ENCODE measurements at places on chromosomes 1 and 21.
A peak's percentile ranks its signal among the peaks of the same experiment; 100 is the strongest.

- no peak for DNase-seq
Observed at GRCh38 chr1:162548170-162548569, 13.4 kb upstream of the UAP1 start.

- peak; percentile 94 for DNase-seq
Observed at GRCh38 chr1:12173631-12174121, 6.9 kb downstream of the TNFRSF1B start.

DNA sequence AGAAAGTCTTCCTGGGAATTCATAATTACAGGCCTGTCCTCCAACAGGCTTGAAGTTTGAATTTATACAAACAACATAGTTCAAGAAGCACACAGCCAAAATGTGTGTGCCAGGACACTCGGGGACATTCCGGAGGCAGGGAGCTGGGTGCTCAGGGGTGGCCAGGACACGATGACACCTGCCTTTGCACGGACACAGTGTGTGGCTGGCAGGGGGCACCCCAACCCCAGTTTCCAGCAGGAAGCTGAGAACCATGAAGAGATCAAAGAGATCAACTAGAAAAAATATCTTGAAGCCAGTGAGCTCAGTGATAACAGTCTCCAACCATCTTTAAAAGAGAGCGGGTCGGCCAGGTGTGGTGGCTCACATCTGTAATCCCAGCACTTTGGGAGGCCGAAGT, 32.5 kb upstream of the TRAPPC10 start:
- DNase-seq: no peak

GRCh38 chr1:109790735-109791494, 27.2 kb upstream of the EPS8L3 start:
- DNase-seq: peak; percentile 88

GRCh38 chr1:61227857-61228550, 145.6 kb downstream of the NFIA start:
- DNase-seq: no peak

DNA sequence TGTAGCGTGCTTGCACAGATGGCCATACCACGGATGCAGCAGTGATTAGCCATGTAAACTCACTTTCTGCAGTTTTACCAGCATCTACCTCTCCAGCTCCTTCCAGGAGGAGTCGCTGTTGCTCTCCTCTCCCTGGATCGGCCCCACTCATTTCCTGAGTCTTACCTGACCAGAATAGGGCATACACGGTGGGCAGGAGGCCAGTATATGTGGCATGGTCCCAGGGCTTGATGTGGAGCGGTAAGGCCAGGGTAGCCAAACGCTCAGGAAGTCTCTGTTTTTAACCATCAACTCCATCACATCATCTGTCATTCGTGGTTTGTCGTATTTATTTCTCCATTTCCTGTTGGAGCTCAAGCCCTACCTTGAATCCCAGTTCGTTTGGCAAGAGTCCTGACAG, 163.4 kb upstream of the USP24 start:
- no peak for DNase-seq

GRCh38 chr1:218259800-218260199, 25.3 kb upstream of the RRP15 start:
- no peak for DNase-seq

- no peak for DNase-seq
Observed at GRCh38 chr1:48882020-48882419, 105.3 kb upstream of the BEND5 start.

DNA sequence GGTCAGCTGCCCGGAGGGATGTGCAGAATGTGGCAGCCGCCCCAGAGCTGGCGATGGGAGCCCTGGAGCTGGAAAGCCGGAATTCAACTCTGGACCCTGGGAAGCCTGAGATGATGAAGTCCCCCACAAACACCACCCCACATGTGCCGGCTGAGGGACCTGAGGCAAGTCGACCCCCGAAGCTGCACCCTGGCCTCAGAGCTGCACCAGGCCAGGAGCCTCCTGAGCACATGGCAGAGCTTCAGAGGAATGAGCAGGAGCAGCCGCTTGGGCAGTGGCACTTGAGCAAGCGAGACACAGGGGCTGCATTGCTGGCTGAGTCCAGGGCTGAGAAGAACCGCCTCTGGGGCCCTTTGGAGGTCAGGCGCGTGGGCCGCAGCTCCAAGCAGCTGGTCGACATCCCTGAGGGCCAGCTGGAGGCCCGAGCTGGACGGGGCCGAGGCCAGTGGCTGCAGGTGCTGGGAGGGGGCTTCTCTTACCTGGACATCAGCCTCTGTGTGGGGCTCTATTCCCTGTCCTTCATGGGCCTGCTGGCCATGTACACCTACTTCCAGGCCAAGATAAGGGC, 33.5 kb upstream of the LHX4 start:
- no peak for DNase-seq

DNA sequence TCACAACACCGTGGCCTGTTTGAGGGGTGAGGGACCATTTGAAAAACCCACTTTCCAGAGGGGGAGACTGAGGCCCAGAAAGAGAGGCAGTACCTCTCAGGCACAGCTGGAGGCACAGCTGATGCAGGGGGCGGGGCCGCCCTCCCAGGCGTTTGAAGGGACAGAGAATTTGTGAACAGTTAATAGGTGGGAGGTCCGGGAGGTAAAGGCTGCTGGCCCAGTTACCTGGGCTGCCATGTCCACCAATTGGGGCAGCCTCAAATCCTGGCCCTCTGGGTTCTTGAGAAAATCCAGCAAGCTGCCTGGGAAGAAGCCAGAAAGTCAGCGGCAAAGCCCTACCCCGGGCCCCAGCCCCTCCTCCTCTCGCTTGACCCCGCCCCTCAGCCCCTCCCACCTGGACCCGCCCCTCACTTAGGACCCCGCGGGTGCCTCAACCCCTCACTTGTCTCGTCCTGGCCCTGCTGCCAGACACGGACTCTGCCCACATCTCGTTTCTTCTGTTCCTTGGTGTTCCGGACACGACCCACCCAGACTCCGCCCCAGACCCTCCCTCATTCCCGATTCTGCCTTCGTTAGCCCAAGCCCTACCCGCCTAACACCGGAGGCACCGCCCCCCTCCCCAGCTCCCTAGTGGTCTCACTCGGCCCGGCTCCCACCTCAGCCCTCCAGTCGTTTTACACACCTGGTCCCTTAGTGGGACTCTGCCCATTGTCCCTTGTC, 10.8 kb upstream of the AHDC1 start:
- no peak for DNase-seq

- DNase-seq: no peak
Observed at GRCh38 chr1:22685591-22686059, 25.0 kb upstream of the EPHB2 start.

DNA sequence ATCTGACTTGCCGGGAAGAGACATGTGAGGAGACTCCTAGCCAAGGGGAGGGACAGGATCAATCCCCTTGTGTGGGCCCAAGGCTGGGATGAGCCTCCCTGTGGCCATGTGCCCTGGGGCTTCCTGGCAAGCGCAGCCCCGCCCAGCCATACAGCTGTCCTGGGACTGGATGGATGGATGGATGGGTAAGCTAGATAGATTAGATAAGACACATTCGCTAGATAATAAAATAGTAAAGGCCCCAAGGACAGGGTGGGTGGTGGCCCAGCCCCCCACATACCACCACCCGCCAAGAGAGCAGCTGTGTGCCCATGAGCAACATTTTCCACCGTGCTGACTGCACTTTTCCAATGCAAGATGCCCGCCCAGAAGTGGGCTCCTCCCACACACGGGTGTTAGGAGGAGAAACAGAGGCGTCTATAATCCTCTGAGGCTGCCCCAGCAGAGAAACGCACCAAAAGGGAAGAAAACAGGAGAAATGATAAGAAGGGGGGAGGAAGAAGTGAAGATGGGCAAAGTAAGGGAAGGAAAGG, 25.1 kb downstream of the ZBTB17 start:
- peak; percentile 91 for DNase-seq

DNA sequence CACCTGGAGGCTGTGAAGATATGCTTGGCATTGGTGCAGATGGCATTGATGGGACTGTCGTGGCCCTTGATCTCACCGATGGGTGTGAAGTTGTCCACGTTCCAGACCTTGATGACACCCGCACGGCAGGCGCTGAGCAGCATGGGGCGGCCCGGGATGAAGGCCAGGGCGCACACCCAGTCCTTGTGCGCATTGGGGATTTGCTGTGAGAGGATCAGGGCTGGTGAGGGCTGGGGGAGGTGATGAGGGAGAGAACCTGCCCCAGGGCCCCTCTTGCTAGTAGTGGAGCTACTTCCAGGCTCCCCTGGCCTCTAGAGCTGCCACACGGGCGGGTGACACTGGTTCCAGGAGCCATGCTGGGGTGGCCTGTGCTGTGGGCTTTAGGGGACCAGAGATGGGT, 48.8 kb downstream of the KIF21B start:
- no peak for DNase-seq

DNA sequence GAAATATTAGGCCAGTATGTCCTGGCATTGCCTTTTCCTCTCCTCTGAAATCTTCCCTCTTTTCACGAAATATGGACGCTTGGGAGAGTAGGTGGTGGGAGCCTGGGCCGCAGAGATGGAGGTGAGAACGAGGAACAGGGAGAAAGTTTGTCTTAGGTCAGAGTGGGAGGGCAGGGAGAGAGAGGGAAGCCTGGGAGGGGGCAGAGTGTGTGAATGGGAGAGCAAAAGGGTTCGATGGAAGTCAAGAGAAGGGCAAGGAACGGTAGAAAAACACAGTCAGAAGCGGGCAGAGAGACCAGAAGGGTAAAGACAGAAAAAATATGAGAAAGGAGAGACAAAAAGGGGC, 1.2 kb downstream of the TRABD2B start:
- DNase-seq: no peak

- no peak for DNase-seq
Observed at GRCh38 chr1:115624859-115625258, 16.9 kb upstream of the VANGL1 start.

GRCh38 chr1:2067981-2068380, 17.8 kb downstream of the PRKCZ start:
- no peak for DNase-seq

DNA sequence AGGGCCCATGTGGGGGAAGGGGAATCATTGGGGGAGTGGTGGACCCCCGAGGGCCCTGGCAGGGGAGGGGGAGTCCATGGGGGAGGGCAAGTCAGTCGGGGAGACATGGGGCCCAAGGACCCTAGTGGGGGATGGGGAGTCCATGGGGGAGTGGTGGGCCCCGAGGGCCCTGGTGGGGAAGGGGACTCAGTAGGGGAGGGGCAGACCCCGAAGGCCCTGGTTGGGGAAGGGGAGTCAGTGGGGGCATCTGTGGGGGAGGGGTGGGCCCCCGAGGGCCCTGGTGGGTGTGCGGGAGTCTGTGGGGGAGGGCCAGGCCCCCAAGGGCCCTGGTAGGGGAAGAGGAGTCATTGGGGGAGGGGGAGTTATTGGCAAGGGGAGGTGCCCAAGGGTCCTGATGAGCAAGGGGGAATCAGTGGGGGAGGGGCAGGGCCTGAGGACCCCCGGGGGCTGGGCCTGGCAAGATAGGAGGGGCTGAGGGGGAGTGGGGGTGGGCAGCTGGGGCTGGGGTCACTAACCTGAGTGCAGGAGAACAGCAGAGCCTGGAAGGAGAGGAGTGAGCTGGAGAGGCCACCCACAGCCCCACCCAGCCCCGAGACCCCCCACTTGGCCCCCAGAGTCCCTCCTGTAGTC, 2.1 kb downstream of the MXRA8 start:
- no peak for DNase-seq

DNA sequence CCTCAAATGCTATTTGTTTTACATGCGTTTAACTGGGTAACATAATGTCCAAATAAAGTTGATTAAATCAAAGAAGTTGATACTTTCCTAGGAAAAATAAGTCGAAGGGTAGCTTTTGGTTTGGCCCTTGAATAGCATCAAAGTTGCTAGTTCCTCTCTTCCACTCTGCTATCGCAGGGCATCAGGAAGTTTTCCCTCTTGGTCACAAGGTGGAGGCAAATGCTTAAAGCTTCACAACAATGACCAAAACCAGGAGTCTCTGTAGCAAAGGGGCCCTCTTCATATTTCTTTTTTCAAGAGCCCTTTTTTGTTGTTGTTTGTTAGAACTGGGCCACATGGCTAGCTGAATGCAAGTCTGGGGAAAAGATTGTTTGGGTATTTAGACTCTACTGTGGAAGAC, 668.4 kb downstream of the KCNT2 start:
- no peak for DNase-seq

- peak; percentile 59 for DNase-seq
Observed at GRCh38 chr1:62962901-62963776, 179.2 kb downstream of the ATG4C start.

GRCh38 chr1:240579511-240579910, 32.4 kb downstream of the GREM2 start:
- no peak for DNase-seq

DNA sequence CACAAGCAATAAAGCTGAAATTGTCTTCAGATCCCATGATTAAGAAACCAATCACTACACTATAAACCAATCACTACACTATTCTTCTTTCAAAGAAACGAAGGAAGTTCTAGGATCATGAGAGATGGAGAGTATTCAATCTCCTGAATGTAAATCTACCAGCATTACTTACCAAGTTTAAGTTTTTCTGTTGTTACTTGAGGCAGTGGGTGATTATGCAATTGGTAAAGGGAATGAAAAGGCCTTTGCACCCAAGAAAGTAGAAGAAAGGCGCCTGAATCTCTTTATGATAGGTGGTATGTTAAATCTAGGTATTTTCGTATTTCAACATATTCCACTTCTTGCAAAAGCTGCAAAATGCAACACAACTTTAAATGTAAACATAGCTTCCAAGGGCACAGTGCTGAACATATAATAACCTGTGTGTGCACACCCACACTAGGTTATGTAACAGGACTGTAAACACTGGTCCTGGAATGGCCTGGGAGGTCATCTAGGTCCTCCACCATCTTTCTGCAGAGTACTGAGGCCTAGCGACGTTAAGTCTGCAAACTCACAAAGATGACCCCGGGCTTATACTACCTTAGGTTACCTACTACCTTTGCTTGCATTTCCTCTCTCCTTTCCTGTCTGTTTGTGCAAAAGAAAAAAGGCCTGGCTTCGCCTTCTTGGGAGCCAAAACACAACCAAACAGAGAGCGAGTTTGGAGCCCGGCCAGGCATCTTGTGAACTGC, 1.1 kb upstream of the UAP1 start:
- DNase-seq: no peak

GRCh38 chr1:100474834-100475233, 63.1 kb upstream of the GPR88 start:
- DNase-seq: no peak

- DNase-seq: no peak
Observed at GRCh38 chr1:64482720-64483119, 12.8 kb downstream of the CACHD1 start.

- DNase-seq: peak; percentile 73
Observed at GRCh38 chr1:8862528-8862927, 16.0 kb downstream of the ENO1 start.

DNA sequence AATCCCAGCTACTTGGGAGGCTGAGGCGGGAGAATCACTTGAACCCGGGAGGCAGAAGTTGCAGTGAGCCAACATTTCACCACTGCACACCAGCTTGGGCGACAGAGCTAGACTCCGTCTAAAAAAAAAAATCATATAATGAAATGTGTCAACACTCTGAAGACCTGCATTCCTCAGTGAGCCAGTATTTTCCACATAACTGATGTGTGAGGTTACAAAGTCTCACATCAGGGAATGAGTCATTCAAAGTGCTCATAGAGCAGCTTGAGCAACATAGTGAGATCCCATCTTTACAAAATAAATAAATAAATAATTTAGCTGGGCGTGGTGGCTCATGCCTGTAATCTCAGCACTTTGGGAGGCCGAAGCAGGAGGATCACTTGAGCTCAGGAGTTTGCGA, 65.5 kb downstream of the CASZ1 start:
- no peak for DNase-seq

Data from activated CD8-positive, alpha-beta memory T cell treated with anti-CD3 and anti-CD28 coated beads, Interleukin-2, amount 50 U/mL, for 48 hours (primary cell).